ENCODE measurements at places on chromosomes 5 and 9.

DNA sequence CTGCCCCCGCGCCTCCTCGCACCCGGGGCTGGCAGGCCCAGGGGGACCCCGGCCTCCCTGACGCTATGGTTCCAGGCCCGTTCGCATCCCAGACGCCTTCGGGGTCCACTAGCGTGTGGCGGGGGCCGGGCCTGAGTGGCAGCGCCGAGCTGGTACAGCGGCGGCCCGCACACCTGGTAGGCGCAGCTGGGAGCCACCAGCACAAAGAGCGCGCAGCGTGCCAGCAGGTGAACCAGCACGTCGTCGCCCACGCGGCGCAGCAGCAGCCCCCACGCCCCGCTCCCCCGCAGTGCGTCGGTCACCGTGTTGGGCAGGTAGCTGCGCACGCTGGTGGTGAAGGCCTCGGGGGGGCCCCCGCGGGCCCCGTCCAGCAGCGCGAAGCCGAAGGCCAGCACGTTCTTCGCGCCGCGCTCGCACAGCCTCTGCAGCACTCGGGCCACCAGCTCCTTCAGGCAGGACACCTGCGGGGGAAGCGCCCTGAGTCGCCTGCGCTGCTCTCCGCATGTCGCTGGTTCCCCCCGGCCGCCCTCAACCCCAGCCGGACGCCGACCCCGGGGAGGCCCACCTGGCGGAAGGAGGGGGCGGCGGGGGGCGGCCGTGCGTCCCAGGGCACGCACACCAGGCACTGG is 548 bp downstream of the TERT start:
- no peaks in the 10 kb centered on the region for H3K36me3 ChIP-seq
- H3K27ac ChIP-seq = no peak overlapping the region
- peaks cover 10% of the 10 kb centered on the region for H3K27me3 ChIP-seq
- peak; percentile 48 for DNase-seq

GRCh38 chr5:174903172-174903732 is 178.9 kb downstream of the MSX2 start:
- H3K4me1 ChIP-seq = no peaks in the 10 kb centered on the region
- no peaks in the 10 kb centered on the region for H3K27me3 ChIP-seq
- H3K4me3 ChIP-seq = no peak overlapping the region
- no peak for DNase-seq
- no peak overlapping the region for H3K27ac ChIP-seq

GRCh38 chr9:75228893-75229292 is 140.6 kb downstream of the OSTF1 start:
- no peak overlapping the region for H3K4me3 ChIP-seq
- no peak for DNase-seq
- H3K27me3 ChIP-seq = no peaks in the 10 kb centered on the region
- no peak overlapping the region for H3K27ac ChIP-seq

- no peak for DNase-seq
- no peak overlapping the region for H3K4me3 ChIP-seq
- no peaks in the 10 kb centered on the region for H3K36me3 ChIP-seq
- H3K4me1 ChIP-seq = peaks cover 2% of the 10 kb centered on the region
- peaks cover 84% of the 10 kb centered on the region for H3K27me3 ChIP-seq
These were observed 19.7 kb downstream of the SLC9A3 start for GRCh38 chr5:504326-505154.

DNA sequence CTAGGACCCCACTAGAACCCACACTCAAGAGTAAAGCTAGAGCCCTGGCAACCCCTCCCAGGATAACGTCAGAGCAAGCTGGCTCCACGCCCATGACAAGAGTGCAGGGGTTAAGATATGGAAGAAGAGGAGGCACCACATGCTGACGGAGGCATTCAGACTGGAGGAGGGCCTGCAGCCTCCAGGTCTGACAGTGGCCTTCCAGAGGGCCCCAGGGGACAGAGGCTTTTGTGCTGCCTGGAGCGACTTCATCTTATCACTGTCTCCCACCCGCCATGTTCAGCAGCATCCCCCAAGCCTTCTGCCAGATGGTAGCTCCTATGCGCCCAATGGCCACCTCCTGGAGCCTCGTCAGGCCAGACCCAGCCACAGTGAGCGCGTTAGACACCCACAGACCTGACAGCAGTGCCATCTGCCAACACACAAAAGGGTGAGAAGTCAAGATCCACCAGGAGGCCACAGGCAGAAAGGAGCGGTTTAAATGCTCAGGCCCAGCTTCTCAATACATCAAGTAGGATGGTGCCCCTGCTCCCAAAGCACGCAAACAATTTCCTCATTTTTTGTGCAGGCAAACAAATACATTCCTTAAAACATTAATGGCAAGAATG is 65.8 kb downstream of the C5orf15 start:
- H3K27me3 ChIP-seq = no peaks in the 10 kb centered on the region
- H3K27ac ChIP-seq = no peak overlapping the region
- no peak overlapping the region for H3K4me3 ChIP-seq
- H3K36me3 ChIP-seq = no peaks in the 10 kb centered on the region
- DNase-seq = no peak

DNA sequence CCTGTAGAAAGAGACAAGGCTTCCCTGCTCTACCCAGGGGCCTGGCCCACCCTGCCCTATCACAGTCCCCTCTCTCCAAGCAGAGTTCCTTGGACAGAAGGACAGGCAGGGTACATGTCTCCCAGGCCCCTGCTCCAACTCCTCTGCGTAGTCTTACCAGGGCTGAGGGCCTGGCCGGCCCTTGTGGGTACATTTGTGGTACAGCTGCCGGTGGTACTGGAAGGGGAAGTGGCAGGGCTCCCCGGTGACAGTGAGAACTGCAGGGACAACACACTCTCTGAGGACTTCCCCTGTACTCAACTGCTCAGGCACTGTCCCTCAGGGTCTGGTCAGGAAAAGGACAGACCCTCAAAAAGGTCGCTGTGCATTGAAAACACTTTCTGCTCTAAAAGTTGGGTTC is 3.6 kb downstream of the F12 start:
- no peaks in the 10 kb centered on the region for H3K36me3 ChIP-seq
- H3K27ac ChIP-seq = no peak overlapping the region
- DNase-seq = no peak
- no peak overlapping the region for H3K4me3 ChIP-seq

GRCh38 chr5:67493676-67494075 is 297.1 kb upstream of the CD180 start:
- H3K27ac ChIP-seq = no peak overlapping the region
- DNase-seq = peak; percentile 32
- no peaks in the 10 kb centered on the region for H3K36me3 ChIP-seq

DNA sequence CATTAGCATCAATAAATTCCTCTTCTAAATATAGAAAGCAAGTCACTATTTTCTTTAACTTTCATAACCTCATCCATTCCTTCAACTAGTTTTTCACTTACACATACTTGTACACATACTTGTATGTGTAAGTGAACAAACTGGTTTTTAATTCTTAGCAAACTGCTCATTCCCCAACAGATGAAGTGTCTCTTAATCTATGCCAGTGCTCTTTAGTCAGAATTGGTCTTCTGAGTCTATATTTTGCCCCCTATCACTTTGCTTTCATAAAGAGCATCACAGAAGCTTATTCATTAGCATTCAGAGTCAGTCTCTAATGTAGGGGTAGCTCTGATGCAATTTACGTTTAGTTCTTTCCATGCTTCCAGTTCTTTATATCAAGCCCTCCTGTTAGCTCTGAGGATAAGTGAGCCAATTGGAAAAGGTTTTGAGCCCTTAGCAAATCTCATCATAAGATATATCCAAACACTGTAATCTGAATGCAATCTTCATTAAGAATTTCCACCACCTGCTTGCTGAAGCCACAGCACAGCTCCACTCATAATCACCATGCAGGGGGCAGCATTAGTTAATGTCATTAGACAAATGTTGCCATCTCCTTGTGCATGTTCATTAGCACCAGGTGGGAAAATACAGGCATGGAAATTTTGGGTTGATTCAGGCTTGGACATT is 178.5 kb upstream of the SLC24A2 start:
- peaks cover 43% of the 10 kb centered on the region for H3K4me1 ChIP-seq
- H3K27ac ChIP-seq = no peak overlapping the region
- DNase-seq = no peak
- no peaks in the 10 kb centered on the region for H3K27me3 ChIP-seq
- no peaks in the 10 kb centered on the region for H3K36me3 ChIP-seq
- H3K4me3 ChIP-seq = no peak overlapping the region

- H3K4me3 ChIP-seq = no peak overlapping the region
- H3K27ac ChIP-seq = no peak overlapping the region
- DNase-seq = no peak
These were observed 51.3 kb upstream of the ASTN2 start for GRCh38 chr9:117466111-117466510.

DNA sequence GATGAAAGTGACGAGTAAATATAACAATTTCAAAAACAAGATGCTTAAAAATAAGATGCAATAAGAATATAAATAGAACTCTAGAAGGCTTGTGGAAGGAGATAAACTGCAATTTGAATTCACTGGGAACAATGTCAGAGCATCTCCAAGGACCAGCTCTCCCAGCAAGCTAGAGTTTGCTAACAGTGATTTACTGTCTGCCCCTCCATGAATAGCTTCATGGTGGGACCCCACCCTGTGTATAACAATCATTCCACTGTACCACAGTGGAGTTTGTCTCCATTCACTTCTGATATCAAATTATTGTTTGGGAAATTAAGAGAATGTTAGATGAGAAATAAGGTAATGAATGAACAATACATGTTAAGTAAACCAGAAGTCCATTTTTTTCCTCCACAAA is 7.3 kb upstream of the SEMA6A start:
- H3K4me3 ChIP-seq = no peak overlapping the region
- H3K4me1 ChIP-seq = peaks cover 42% of the 10 kb centered on the region
- H3K36me3 ChIP-seq = no peaks in the 10 kb centered on the region
- no peak for DNase-seq

Measured in WTC11 (cell line).